Putamen (tissue), 1 donor: ENCODE measurements at places on chromosomes 2 and 18.

DNA sequence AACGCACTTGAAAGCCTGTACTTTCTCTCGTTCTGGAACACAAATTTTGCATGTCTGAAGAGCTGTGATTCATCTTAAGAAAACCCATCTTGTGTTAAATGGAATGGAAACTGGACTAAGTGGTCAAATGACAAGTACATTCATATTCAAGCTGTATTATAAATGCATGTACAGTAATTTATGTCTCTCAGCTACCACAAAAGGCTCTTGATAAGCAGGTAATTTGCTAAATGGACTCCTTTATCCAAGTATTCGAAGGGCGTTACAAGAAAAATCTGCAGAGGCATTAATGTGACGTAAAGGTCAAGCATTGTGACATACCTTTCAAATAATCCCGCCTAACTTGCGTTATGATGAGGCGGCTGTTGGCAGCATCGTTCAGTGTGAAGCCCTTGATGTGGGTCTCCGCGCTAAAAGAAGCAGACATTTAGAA, 66.6 kb downstream of the ABCG8 start:
- DNase-seq, result no peak

DNA sequence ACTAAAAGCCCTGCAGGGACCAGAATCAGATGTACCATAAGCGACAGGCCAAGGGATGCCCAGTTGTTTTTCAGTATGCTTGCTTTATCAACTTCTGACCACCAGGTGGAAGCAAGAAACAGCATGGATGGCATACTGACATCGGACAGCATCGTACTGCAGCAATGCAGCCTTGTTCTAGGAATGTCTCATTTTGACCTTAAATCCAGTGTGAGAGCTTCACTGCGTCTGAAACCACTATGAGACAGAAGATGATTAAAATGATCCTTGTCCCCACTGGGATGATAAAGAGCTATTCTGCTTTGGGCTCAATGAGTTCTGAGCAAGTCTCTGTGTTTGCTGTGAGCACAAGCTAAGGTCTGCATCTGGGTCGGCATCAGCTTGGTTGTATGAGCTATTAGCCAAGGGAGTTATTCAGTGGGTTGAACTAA, 54.3 kb downstream of the CDK15 start:
- DNase-seq, result peak; percentile 70

DNA sequence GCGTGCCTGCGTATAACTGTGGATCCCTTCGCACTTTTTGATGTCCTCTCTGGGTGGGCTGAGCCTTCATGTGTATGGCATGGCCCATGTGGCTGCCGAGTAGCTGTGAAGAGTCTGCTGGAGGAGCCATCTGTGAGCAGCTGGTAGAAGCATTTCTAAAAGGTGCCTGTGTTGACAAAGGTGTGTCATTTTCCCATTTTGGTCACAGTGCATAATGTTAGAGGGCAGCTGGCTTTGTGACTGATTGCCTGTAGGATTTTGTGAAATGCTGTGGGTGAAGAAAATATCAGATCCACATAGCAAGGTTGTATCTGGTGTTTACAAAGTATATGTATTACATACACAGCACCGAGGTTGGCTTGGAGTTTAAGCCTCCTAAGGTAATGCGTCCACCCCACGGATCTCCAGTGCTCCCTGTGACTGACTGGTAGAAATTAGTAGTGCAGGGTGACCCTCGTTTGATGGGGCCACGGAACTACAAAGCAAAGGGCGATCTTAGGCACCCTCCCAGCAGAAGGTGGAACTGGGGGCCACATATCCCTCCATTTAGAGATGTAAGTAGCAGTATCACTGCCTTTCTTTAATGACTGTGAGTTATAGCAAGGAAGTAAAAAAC, 16.5 kb downstream of the GATA6 start:
- DNase-seq, result no peak

- DNase-seq, result no peak
Observed at GRCh38 chr2:205759257-205759656, 77.0 kb downstream of the NRP2 start.

GRCh38 chr2:68099260-68099659, 36.5 kb upstream of the C1D start:
- DNase-seq, result no peak

GRCh38 chr2:212990697-212991096, 160.7 kb downstream of the IKZF2 start:
- DNase-seq, result no peak

GRCh38 chr2:43024515-43025011, 201.8 kb downstream of the ZFP36L2 start:
- DNase-seq, result peak; percentile 68

- DNase-seq, result peak; percentile 22
Observed at GRCh38 chr2:217371781-217372213, 511.9 kb upstream of the TNP1 start.

- no peak for DNase-seq
Observed at GRCh38 chr2:20537423-20538307, 90.8 kb downstream of the RHOB start.

DNA sequence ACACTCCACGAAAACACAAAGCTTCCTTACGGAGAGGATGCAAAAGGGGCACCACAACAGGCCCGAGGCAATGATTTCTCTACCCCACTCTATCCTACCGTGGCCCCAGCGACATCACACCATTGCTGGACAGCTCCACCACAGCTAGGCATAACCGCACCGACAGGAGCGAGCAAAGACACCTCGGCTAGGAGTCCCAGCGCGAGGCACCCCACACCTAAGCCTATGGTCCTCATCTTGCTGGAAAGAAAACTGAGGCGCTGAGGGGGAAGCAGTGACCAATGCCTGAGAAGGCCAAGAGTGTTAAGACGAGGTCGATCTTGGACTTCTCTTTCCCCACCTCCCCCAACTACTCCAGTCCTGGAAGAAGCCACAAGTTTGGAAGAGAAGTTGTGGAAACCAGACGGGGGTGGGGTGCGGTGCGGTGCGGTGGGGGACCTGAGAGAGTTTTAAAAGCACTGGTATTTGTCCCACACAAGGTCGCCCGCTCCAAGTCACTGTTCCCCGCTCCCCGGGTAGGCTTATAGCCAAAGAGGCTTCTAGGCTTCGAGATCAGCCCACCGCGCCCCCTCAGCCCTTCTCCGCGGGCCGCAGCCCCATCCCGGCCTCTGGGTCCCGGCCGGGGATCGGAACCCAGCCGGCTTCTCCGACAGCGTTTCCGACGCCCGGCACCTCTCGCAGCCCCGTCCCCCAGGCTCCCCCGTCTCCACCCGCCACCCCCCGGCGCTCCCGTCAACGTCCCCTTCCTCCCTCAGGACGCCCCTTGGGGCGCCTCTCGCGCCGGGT, 766 bp downstream of the PDE6D start:
- DNase-seq, result no peak

DNA sequence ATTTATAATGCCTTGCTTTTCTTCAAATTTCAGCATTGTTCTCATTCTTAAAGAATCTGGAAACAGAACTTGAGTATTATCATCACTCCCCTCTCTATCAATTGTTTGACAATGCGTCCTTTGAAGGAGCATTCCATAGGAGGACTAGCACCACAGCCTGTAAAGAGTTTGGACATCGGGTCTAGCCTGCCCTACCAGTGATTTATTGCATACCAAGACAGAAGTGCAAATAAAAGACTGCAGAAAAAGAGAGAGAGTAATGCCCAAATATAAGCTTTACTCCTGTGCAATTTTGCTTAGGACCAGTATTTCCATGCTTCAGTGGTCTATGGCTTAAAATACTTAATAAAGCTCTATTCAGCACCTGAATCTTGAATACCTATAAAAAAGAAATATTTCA, 55.4 kb upstream of the MAP2 start:
- no peak for DNase-seq

GRCh38 chr2:66679442-66679841, 244.5 kb downstream of the MEIS1 start:
- no peak for DNase-seq

GRCh38 chr2:112803691-112804521, 19.6 kb upstream of the IL1A start:
- no peak for DNase-seq

GRCh38 chr2:173050684-173051083, 25.0 kb upstream of the MAP3K20 start:
- DNase-seq, result no peak
